NCI-H524 (cell line): ENCODE measurements at places on chromosomes 1 and 21.

GRCh38 chr1:230074762-230075161 is 7.7 kb downstream of the GALNT2 start:
- DNase-seq: no peak

- no peak for DNase-seq
These were observed 18.0 kb upstream of the MNDA start for GRCh38 chr1:158813164-158813563.

DNA sequence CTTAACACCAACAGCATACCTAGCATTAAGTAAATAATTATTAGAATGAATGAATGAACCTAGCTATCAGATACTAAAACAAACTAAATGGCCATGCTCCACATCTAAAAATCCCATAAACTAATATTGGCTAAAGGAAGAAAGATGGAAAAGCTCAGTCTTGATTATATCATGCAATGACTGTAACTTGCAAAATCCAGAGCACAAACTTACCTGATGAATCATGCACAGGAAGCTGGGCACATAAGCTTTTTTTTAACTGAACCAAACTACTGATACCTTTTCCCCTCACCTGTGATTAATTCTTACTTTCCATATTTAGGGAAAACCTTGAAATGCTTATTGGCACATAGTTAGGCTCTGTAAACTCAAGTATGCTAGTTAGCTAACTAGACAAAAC is 70.2 kb downstream of the KIF14 start:
- no peak for DNase-seq

GRCh38 chr1:176558561-176558960 is 95.6 kb downstream of the PAPPA2 start:
- DNase-seq: peak; percentile 80

GRCh38 chr1:197991594-197991993 is 74.4 kb downstream of the LHX9 start:
- DNase-seq: no peak

- no peak for DNase-seq
These were observed 47.1 kb downstream of the DDAH1 start for GRCh38 chr1:85417876-85418275.

GRCh38 chr21:38813143-38813542 is 7.4 kb downstream of the ETS2 start:
- DNase-seq: no peak

DNA sequence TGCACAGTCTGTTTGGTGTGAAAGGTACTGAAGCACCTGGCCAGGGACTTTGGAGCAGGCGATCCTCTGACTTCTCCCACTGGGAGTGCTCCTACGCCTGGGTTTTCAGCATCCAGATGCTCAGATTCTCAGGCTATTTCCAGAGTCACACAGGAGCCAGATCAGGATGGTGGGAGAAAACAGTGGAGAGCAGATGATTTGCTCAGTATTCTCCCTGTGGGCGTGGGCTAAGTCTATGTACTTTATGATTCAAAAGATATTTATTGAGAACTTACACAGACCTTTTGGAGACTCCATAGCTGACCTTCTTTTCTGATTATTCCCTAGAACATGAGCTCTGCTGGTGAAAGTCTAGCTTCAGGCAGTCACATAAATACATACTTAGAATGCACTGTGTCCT is 134.6 kb downstream of the TENT5C start:
- DNase-seq: no peak

DNA sequence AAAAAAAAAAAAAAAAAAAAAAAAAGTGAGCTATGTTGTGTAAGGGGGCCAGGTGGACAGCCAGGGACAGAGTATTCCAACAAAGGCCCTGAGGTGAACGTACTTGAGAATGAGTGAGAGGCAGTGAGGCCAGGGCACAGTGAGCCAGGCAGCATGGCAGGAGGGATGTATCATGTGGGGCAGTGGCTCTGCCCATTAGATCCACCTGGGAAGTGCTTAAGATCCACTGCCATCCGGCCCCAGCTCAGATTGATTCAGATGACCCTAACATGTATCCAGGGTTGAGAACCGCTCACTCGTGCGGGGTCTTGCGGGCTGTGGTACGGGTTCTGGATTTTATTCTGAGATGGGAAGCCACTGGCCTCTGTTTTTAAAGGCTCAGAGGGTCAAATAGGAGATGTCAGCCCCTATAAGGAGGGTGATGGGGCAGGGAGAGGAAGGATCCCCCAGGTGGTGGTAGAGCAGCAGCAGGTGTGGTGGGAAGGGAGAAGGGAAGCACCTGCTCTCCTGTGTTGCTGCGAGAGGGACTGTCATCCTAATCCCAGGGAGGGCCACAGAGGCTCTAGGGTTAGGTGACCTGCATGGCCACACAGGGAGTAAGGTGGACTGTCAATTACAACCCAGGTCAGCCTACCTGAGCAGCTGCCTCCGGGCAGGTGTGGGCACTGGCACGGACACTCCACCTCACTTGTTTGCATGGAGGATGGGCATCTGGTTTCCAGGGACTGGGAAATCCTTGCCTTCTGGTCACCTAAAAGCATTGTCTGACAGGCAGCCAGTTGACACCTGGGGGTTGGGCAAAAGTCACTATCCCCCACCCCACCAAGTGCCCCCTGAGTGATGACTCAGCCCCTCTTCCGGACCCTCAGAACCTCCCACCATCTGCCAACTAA is 31.6 kb downstream of the CDK18 start:
- no peak for DNase-seq

DNA sequence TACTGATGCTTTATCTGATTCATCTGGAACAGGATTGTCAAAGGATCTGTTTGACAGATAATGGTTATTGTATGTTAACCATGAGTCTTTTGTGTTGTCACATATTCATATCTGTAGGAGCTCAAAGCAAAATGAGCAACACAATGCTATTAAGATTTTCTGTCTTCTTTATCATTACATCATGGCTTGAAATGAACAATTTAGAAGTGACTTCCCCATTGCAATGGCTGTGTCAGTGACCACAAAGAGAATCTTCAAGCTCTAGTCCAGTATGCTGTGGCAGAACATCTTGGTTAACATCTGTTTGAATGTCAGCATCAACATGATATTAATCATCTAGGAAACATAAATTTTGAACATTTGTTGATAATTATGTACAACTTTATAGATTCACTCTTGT is 1148.5 kb downstream of the PLA2G4A start:
- DNase-seq: no peak

DNA sequence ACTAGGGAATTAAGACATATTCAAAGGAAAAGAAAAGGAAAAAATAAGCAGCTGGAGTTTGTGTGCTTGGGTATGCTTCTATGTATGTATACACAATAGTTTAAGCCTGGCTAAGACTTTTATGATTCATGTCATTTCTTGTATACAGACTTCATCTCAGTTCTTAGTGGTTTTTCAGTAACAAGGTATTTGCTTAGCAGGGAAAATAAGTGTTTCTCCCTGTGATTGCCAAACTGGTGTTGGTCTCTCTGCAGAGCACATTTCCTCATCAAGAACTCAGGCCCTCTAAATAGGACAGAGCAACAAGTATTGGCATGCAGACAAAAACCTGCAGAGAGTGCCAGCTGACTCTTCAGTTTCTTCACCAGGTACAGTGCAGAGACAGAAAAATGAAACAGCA is 484.4 kb upstream of the ZRANB2 start:
- DNase-seq: peak; percentile 18

GRCh38 chr1:177873238-177873637 is 96.6 kb downstream of the SEC16B start:
- peak; percentile 23 for DNase-seq

- DNase-seq: no peak
These were observed 98.9 kb downstream of the KAZN start for GRCh38 chr1:14697353-14697752.

- no peak for DNase-seq
These were observed 3.2 kb upstream of the SLC27A3 start for GRCh38 chr1:153771841-153772593.

DNA sequence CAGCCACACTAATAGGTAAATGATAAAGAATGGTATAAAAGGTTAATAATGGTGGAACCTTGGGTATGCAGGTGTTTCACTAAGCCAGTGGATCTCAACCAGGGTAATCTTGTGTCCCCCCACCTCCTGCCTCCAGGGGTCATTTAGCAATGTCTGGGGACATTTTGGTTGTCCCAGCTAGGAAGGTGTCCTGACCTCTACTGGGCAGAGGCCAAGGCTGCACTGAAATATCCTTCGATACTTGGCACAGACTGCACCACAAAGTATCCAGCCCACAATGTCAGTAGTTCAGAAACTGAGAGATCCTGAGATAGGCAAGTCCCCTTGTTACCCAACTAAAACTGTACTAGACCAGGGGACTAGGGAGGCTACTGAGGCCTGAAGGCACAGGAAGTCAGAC is 113.6 kb upstream of the TIAM1 start:
- DNase-seq: no peak

- DNase-seq: no peak
These were observed 55.1 kb downstream of the SLC22A15 start for GRCh38 chr1:116031302-116031835.

DNA sequence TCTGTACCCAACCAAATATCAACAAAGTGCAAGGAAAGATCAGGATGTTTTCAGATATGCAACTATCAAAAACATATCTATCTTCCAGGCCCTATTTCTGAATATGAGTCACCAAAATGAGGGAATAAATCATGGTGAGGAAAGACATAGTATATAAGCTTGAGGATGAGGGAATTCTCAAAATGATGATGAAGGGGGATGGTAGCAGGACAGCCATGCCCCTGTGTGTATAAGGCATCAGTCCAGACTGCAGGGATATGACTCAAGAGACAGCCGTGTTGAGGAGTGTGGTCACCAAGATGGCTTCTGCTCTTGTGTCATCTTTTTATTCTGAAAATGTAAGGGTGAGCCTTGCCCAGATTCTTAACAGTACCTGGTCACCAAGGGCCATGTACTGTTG is 4.4 kb upstream of the WDR64 start:
- DNase-seq: no peak

DNA sequence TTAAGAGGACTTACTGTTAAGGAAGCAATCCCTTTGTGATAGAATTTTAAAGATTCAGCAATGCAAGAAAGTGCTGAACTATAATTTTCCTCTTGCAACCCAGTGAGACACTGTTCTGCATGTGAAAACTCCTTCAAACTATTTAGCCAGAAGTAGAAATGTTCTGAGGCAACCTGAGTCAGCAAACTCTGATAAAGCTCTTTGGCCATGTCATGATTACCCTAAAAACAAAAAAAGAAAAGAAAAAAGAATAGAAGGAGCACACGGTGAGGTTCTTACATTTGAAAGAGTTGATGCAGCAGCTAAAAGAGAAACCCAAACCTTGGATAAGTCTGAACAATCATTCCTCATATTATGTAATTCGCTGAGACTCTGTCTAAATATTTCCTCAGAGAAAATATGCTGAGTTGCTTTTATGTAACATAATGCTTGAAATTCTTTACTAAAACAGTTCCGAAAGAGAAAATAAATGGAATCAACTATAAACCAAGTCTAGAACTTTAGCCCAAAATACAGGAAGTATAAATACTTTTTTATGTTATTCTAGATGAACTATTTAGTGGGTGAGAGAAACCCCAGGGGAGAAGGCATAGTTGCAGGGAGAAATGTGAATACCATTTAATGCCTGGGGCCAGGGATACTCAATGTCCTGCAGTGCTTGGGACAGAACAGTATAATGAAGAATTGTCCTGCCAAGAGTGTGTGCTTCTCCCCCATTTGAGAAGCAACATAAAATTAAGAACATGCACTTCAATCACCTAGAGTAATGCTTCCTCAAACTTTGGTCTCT is 60.0 kb downstream of the INTS7 start:
- DNase-seq: no peak

DNA sequence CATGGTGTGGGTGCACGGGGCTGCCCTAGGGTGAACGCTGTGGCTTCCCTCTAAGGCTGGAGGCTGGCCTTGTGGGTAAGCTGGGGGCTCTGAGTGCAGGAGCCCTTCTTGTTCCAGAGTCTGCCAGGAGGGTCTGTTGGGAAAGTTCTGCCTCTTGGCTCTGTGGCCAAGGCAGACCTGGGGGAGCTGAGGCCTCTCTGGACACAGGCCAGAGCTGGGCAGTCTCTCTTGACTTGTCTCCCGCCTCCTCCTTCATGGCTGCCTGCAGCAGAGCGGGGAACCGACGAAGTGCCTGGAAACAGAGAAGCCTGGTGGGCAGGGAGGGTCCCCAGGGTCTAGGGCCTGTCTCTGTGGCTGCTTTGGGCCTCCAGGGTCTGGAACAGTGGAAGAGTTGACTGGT is 30.3 kb upstream of the PEX10 start:
- DNase-seq: no peak

- no peak for DNase-seq
These were observed 16.4 kb downstream of the CNIH4 start for GRCh38 chr1:224373008-224373590.
